ENCODE measurements at places on chromosomes 7 and 10.

GRCh38 chr7:1540776-1541271, 10.3 kb downstream of the MAFK start:
- no peak for DNase-seq

DNA sequence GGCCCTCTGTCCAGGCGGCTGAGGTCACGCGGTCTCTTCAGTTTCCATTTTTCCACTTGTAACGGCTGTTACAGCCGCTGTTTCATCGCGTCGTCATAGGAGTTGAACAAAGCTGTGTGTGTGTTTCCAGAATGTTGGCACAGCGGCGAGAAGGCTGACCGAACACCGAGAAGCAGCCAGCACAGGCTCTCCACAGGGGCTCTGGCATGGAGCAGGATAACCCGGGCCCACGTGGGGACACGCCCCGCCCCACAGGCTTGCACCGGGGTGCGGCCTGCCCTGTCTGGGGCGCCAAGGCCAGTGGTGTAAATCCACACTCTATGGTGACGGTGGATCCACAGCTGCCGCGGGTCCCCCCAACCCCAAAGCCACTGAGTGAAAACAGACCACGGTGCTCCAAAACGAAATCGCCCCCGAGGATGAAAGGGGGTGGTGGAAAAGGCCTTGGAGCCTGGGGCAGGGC, 448.2 kb downstream of the DNAJB6 start:
- DNase-seq, result no peak

DNA sequence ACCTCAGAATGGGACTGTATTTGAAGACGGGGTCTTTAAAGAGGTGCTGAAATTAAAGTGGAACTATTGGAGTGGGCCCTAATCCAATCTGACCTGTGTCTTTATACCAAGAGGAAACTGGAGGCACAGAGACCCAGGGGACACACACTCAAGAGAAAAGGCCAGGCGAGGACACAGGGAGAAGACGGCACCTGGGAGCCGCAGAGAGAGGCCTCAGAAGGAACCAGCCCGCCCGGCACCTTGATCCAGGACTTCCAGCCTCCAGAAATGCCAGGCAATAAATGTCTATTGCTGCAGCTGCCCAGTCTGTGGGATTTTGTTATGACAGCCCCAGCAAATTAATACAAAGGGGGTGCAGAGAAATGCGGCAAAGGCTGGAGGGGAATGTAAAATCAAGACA, 10.5 kb downstream of the CARD11 start:
- no peak for DNase-seq

DNA sequence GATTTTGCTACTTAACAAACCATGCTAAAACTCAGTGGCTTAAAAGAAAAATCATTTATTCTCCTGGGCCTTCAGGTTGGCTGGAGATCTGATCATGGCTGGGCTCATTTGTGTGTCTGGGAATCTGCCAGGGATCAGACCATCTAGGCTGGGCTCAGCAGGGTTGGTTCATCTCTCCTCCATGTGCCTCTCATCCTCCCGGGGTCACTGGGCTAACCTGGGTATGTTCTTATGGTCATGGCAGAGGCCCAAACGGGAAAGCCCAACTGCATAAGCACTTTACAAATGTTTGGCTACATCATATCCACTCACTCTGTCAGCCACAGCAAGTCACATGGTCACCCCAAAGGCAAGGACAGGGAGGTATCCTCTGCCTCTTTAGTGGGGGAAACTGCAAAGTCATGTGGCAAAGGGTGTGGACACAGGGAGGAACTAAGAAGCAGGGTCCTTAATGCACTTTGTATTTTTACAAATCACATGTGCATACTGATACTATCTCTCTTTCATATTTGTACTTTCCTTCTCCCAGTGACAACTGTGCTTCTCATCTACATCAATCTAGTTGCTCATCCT, 231.4 kb downstream of the BUB3 start:
- no peak for DNase-seq

DNA sequence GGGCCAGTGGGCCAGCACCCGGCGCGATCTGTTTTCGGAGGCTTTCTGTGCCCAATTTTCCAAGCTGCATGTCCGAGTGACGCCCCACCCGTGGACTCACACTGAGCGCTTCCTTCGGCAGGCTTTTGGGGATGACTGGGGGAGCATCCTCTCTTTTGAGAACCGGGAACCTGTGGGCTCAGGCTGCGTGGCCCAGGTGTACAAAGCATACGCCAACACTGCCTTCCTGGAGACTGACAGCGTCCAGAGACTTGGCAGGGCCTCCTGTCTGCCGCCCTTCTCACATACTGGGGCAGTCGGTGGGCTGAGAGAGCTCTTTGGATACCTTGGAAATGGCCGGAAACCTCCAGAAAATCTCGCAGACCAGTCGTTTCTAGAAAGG, 1.0 kb downstream of the ADCK2 start:
- no peak for DNase-seq

DNA sequence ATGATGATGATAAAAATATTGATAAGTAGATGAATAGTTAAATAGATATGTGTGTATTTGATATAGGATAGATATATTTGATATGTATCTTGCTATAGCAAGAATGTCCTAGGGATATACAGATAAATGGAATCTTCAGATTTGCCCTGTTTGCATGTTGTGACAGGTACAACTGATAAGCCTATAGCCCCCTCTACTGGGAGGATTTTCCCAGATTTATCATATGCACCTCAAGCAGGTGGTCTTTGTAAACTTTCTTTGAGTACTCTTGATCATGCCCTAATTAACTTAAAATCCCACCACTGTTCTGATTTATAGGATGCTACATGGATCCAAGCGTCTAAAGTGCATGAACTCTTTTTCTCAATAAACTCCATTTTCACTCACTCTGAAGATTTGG, 1050.7 kb downstream of the SORCS3 start:
- DNase-seq, result peak; percentile 11

DNA sequence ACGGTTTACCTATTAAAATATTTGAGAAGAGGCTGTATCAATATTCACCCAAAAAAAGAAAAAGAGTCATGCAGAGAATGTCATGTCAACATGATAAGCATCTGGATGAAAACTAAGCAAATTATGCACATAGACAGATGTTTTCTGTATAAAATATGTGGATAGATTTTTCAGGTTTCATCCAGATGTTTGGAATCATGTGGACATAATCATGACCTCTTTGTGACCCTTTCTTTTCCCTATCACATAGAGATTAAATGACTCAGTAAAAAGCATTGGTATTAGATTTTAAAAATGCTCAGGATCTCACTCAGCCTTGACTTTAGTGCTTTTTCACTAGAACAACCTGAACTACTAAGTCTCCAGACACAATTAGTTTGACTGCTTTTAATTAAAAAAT, 90.0 kb downstream of the FOXP2 start:
- DNase-seq, result no peak

GRCh38 chr7:22611758-22612079, 111.7 kb upstream of the STEAP1B start:
- no peak for DNase-seq

- DNase-seq, result no peak
These were observed 13.1 kb upstream of the CAMK2G start for GRCh38 chr10:73887294-73888039.

DNA sequence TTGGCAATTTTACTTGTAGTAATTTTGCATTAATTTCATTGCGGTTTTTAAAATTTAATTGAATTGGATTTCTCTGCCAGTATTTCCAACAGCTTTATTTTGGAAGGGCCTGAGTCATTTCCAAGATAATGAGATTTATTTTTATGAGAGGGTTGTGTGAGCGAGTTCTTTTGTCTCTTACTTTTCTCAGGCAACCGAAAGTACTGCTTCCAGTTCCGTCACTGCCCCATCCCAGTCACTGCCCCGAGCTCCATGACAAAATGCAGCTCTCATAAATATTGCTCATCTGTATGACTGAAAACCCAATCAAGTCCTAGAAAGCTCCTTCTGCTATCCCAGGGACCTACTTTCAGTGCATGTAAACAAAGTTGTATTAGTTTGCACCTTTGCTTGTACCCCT, 468.4 kb upstream of the SEMA3D start:
- no peak for DNase-seq

GRCh38 chr10:113225903-113226302, 275.9 kb downstream of the TCF7L2 start:
- DNase-seq, result no peak

- no peak for DNase-seq
These were observed 1421.2 kb upstream of the CELF2 start for GRCh38 chr10:9596368-9596920.

GRCh38 chr10:79055892-79056291, 12.9 kb upstream of the ZMIZ1 start:
- no peak for DNase-seq

GRCh38 chr7:77537136-77537777, at the start of gene PTPN12:
Gene PTPN12 (plus strand): TSS chr7:77537295. CDS start chr7:77537547, 252 bp downstream.
- peak; percentile 67 for DNase-seq

DNA sequence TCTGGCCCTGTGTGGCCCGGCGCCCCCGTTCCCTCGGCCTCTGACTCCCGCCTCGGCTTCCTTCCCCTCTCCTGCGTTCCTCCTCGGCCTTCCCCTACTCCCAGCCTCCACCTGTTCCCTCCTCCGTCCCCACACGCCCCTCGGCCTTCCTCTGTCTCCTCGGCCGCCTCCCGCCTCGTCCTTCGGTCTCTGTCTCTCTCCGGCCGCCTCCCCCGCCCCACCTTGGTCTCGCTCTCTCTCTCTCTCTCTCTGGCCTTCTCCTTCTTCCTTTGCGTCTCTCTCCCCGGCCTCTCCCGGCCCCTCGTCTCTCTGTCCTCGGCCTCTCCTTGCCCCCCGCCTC, 588 bp downstream of the GET4 start:
- DNase-seq, result no peak

DNA sequence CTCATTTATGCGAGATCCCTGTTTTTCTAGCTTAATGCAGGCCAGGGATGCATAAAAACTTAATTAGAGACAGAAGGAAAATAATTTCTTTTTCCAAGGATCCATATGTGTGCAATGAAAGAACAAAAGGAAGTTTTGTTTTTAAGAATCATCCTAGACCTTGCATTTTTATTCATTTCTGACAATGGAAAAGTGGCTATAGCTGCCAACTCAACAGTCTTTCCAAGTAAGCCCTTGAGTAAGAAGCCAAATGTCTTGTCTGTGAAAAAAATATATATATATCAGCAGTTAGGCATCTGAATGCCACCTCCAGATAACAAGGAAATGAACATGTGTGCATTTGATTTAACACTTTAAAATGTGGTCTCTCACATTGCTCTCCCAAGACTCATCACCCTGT, 1397.6 kb downstream of the GATA3 start:
- DNase-seq, result no peak

- DNase-seq, result no peak
These were observed 33.7 kb downstream of the HDAC9 start for GRCh38 chr7:18529239-18529638.

DNA sequence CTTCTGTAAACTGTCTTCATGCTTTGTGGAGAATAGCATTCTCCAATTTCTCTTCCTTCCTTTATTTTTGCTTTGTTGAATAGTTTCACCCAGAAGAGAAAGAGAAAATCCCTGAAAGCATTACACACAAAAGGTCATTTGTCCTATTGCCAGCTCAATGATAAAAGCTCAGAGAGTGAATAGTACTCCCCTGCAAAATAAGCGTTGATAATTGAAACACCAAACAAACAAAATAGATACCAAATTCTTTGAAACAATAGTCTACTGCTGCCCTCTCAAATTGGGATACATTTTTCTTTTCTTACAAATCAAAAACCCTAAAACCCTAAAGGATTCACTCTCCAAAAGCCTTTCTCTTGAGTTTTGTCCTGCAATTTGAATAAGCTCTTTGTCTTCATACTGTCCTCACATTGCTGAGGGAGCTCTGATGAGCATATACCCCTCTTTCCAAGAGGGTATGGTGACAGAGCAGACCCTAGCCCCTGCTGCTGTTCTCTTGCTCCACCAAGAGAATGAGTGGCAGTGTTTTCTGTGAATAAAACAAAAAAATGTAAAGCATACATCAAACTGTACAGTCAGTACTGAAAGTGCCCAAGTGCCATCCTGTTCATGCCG, 134.4 kb downstream of the CSTF2T start:
- no peak for DNase-seq

GRCh38 chr7:127997226-127997922, 33.9 kb downstream of the LRRC4 start:
- DNase-seq, result no peak

DNA sequence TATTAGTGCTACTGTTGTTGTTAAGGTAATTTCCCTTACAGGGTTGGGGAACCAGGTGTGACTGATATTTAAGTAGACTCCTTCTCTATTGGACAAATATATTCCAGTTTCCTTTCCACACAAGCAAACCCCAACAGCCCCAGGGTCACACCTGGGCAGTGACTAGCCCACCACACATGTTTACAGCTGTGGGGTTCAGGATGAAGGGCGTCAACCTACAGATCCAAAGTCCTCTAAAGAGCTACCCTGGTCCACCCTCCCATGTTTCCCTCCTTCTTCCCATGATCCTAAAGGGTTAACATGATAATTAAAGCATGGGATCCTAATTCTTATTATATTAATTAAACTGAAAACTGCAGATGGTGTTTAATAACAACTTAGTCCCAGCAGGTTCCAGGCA, 701.5 kb downstream of the GRID1 start:
- no peak for DNase-seq

GRCh38 chr7:98731651-98732050, 114.6 kb downstream of the NPTX2 start:
- DNase-seq, result no peak

GRCh38 chr7:158030566-158030965, 557.1 kb downstream of the PTPRN2 start:
- DNase-seq, result no peak

DNA sequence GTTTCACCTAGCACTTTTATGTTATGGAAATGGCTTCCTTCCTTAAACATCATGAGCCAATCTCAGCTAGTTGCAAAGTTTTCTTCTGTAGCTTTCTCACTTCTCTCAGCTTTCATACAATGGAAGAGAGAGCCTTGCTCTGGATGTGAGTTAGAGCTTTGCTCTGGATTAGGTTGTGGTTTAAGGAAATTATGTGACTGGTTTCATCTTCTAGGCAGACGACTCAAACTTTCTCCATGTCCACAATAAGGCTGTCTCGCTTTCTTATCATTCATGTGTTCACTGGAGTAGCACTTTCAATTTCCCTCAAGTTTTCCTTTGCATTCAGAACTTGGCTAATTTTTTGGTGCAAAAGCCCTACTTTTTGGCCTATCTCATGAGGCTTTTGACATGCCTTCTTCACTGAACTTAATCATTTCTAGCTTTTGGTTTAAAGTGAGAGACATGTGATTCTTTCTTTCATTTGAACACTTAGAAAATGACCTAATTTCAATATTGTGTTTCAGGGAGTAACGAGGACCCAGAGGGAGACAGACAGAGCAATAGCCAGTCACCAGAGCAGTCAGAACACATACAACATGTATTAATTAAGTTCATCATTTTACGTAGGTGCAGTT, 49.8 kb downstream of the CNOT4 start:
- DNase-seq, result no peak

DNA sequence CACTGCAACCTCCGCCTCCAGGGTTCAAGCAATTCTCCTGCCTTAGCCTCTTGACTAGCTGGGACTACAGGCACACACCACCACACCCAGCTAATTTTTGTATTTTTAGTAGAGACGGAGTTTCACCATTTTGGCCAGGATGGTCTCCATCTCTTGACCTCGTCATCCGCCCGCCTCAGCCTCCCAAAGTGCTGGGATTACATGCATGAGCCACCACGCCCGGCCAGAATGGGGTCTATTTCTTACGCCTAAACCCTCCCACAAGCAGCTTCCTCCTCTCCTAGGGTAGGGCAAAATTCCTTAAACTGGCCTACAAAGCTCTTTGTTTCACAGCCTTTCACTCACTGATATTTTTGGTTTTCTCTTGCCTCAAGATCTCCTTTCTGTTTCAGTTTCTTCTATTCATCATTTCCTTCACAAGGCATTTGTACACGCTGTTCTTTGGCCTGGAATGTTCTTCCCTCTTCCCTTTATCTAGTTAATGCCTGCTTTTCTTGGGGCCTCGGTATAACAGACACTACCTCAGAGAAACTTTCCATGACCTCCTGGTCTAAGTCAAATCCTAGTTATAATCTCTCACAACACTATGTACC, 6.7 kb downstream of the CPEB3 start:
- no peak for DNase-seq

Data from NCI-H748 treated with DMSO at 0.1 percent for 48 hours (cell line).